Stromal cell of bone marrow (primary cell): ENCODE measurements at places on chromosomes 12 and 14.
A peak's percentile ranks its signal among the peaks of the same experiment; 100 is the strongest.

- no peak for DNase-seq
Measured at GRCh38 chr12:38159591-38160317, 156.8 kb upstream of the ALG10B start.

DNA sequence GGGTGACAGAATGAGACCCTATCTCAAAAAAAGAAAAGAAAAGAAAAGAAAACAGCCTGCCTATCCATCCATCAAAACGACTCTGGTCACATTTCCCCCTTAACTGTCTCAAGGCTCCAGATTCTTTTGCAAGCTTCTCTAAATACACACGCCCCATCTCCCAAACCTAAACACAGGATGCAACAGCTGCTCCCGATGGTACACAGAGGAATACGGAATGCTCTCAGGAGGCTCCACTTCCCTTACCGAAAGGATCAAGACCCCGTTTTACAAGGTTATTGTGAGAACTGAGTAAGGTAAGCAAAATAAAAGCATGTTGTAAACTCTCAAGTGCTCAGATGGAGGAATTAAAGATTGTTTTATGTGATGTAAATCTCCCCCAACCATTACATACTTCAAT lies 62.3 kb downstream of the NT5DC3 start:
- no peak for DNase-seq

DNA sequence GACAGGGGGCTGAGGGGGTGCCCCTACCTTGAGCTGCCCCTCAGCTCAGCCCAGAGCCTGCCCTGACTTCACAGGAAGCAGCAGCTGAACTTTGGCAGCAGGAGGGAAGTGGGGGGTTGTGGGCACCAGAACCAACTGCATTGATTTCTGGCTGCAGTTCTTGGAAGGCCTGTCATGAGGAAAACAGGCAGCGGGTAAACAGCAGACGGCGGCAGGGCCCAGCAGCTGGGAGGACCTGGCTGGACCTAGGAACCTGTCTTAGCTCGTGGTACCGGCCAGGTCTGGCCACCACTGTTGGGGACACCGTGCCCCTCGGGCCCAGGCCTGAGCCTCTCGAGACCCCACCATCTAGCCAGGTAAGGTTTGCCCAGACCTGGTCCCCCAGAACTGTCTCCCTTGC lies 154.2 kb upstream of the MYL2 start:
- no peak for DNase-seq

DNA sequence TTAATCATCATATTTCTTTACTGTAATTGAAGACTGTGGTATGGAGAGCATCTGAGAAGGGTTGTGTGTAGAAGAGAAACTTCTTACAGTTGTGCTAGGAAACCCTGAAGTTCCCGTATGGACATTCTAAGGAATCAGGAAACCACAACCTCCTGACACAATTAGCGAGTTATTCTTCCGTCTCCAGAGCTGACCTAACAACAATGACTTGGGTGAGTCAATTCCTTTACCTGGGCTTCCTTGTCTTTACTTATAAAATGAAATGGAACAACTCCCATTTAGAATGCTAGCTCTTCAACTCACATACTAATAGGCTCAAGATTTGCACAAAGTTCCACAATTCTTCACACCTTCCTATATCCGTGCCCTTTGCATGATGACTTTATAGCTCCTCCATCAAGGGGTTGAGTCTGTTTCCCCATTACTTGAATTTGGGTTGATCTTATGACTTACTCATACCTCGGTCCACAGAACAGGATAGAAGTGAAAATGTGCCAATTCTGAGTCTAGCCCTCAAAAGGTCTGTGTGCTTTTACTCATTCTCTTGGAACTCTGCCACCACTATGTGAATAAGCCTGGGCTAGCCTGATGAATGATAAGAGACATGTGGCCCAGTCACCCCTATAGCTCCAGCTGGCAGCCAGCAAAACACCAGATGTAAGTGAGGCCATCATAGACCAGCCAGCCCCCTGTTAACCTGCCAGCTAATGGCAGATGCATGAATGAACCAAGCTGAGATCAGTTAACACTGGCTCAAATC lies 459.4 kb downstream of the ETNK1 start:
- DNase-seq: peak; percentile 90

GRCh38 chr12:47825173-47825639 lies 5.5 kb upstream of the HDAC7 start:
- DNase-seq: no peak
